ENCODE measurements at places on chromosomes 16 and 17.

DNA sequence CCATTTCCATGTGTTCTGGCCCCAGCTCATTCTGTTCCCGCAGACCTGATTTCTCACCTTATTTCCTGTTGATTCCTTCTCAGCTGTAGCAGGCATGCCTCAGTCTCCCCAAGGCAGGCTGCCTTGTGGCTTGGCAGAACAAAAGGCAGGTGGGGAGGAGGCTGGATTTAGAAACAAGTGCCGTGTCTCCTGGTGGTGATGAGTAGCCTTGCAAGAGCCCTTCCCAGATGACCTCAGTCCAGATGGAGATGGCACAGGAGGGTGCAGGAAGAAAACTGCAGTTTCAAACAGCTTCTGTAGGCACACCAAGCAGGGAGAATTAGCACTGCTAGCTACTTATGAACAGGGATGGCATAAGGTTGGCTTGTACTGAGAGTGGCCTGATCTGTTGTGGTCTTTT, 64.6 kb downstream of the ARHGAP44 start:
- DNase-seq = no peak

DNA sequence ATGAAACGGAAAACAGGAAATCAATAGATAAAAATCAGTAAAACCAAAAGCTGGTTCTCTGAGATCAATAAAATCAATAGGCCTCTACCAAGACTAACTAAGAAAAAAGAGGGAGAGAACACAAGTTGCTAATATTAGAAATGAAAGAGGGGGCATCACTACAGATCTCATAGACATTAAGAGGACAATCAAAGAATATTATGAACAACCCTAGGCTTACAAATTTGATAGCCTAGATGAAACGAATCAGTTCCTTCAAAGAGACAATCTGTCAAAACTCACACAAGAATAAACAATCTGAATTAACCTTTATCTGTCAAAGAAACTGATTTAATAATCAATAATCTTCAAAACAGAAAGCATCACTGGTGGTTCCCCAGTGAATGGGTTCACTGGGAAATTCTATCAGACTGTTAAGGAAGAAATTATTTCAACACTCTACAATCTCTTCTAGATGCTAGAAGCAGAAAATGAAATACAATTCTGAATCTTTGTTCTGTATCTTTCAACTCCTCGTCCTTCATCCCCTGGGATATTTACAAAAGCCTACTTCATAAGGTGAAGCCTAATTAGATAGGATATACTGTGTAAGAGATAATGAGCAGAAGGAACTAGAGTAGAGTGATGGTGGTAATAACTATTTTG, 4.4 kb downstream of the ABCA9 start:
- no peak for DNase-seq

DNA sequence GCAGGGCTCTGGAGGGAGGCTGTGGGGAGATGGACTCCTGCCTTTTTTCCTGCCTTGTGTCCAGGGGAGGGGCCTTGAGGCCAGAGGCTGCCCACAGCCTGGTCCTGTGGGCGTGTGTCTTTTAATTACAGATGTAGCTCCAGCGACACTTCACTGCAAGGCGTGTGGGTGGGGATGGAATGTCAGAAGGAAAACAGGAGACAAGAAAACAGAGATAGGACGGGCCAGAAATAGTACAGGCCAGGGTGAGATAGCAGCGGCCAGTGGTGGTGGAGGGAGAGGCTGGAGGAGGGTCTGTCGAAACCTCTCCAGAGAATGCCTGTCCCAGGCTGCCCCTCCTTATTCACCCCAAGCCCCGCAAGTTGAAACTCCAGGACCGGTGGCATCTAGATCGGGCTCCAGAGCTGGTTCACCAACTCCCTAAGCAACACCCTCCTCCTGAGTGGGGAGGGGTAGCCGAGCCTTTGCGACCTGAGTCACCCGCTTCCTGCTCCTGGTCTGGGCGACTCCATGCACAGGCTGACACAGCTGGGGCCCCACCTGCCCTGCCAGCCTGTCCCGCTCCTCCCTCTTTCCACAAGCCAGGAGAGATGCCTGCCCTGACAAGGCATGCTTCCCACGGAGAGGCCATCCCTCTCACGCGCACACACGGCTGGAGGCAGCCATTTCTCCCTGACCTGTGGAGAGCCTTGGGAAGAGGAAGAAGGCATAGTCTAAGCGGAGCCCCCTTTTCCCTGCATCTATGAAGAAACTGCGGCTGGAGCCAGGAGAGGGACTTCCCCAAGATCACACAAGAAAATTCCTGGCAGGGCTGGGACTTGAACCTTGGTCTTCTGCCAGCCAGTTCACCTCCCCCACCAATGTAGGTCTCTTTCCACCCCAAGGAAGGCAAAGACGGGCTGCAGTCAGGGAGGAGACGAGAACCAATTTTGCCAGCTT, 6.6 kb upstream of the JUP start:
- DNase-seq = no peak

DNA sequence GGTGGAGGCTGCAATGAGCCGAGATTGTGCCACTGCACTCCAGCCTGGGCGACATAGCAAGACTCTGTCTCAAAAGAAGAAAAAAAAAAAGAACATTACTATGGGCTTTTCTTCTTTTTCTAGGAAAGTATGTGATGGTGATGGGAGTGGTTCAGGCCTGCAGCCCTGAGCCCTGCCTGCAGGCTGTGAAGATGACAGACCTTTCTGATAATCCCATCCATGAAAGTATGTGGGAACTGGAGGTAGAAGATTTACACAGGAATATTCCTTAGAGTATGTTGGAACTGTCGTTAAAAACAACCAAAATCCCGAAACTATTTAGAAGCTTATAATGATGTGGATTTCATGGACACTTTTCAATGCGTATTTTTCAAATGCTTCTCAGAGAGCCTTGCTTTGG, 5.3 kb downstream of the RMI2 start:
- no peak for DNase-seq

GRCh38 chr17:83057793-83058265, 21.6 kb upstream of the METRNL start:
- no peak for DNase-seq

DNA sequence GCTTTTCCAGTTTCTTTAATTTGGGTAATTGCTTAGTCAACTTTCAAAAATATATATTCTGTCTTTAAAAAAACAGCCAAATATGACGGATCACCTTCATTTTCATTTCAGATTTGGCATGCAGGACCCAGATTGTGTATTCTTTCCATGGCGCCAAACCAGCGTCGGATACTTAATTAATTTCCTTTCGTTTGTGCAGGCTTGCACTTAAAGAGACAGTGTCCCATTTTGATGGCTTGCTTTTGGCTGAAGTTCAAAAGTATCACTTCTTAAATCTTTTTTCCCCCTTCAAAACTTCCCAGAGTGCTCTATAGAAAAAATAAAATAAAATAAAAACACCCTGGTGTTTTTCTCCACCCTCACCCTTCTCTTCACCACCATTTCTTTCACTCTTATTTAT, 394.5 kb upstream of the SOX9 start:
- DNase-seq = no peak

GRCh38 chr16:89118361-89119165, 24.9 kb downstream of the ACSF3 start:
- DNase-seq = no peak

- no peak for DNase-seq
Measured at GRCh38 chr17:65023791-65024190, 32.7 kb downstream of the GNA13 start.

DNA sequence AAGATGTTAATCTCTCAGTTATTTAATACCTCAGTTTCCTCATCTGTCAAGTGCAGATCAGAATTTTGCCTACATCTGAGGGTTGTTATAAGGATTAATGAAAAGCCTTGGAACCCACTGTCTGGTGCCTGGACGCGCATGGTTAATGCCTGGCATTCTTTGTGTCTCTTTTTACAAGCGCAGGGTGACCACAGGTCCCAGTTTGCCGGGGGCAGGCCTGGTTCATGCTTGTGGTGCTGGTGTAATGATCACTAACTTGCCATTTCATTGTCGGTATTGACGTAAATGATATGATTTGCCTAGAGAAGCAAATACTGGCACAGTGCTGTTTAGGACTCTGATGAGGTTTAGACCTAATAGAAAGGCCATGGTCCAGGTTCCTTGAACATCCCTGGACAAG, 23.1 kb downstream of the MRC2 start:
- no peak for DNase-seq

DNA sequence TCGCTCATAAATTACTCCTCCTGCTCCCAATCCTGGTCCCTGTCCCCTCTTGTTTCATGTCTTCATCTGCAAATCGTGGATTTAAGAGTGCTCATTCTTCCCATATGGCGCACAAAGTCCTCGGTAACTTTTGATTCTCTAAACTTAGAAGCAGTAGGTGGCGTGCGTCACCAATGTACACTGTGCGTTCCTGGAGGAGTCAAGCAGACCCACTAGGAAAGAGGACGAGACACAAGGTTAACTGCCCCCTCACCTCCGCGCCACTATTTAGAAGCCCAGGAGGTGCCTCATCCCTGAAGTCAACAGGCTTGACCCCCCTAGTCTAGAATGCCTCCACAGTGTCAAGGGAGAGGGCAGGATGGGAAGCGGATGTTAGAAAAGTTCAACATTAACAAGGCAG, 2.9 kb downstream of the SLC13A5 start:
- DNase-seq = no peak

GRCh38 chr16:48576927-48577326, 33.1 kb downstream of the N4BP1 start:
- no peak for DNase-seq

DNA sequence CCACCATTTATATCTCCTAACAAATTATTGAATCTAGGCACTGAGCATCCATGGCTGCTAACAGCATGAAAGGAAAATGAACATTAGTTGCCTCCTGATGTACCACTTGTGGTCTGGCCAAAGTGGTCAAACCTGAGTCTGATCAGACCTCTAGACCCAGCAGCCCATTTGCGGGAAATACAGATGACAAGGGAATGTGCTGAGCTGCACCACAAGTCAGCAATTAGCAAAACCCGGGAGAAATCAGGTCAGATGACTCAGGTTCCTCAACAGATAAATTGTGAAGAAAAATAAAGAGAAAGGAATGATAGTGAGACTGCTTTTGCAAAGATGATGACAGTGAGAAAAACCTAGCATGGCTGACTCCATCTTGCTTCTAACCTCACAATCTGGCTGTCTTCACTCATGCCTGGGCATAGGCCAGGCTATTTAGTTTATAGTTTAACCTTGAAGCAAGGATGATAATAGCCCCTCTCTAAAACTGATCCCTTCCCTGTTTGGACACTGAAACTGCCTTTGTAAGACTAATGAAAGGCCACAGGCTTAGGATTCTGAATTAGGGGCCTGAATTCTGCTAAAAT, 142.7 kb upstream of the ASIC2 start:
- DNase-seq = no peak

DNA sequence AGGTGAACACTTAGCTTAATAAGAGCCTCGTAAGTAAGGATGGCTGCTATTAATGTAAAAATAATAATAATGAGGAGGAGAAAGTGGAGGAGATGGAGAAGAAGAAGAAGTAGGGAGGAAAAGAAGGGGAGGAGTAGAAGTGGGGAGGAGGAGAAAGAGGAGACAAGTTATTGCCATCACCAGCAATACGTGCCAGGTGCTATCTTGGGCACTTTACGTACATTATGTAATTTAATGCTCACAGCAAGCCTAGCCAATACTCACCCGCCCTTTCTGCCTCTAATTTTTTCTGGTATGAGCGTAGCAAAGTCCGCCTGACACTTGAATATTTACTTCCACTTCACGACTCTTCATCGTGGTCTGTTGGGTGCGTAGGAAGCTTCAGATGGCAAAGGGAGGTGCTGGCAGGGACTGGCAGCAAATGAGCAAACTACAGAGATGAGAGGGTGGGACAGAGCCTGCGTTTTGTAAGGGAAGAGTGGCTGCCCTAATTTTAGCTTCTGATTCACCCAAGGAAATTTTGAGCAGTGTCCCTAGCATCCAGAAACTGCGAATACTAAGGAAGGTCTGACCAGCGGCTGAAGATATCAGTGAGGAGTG, 42.1 kb upstream of the CDH13 start:
- no peak for DNase-seq

- DNase-seq = no peak
Measured at GRCh38 chr16:73371584-73372319, 323.8 kb upstream of the ZFHX3 start.

DNA sequence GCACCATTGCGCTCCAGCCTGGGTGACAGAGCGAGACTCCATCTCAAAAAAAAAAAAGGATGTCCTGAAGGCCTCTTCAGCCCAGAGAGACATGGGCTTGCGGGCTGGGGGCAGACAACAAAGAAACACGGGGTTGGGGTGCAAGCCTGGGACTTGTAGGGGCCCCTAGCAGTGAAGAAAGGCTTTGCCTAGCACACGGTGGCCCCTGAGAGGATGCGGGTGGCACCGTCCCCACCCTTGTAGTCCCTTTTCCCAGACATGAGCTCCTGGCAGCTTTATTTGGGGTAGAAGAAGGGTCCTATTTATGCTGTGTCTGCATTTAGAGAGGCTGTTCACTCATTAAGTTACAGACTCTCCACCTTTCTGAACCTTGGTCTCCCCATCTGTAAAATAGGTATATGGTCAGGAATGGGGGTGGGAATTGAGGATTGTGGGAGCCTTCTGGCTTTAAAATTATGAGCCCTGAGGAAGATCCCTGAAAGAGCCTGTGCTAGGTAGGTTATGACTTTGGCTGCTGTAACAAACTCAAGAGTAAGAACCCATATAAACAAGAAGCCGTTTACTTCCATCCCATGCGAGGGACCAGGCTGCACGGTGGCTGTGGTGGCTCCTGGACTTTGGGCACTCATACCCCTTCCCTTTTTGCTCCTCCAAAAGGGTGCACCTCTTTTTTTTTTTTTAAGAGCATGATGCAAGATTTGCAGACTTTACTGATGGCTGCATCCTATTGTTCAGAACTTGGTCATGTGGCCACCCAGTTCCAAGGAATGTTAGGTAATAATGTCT, 20.6 kb upstream of the ADGRG1 start:
- no peak for DNase-seq

- DNase-seq = no peak
Measured at GRCh38 chr17:65297916-65298315, 160.7 kb downstream of the RGS9 start.

DNA sequence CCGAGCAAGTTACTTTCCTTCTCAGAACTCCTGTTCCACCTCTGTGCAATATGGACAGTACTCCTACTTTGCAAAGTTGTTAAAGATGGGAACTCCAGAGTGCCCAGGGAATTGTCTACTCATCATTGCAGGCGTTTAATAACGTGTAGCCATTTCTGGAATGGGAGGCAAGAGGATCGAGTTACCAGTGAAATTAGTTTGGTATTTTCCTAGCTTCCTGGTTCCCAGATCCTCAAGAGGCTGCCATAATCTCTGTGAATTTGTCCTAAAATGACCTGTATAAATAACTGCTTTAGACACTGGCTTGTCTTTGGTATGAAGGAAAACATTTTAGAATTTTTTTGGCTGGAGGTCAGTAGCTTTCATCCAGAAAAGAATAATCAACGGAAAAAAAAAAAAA, 27.7 kb downstream of the WWOX start:
- DNase-seq = no peak

DNA sequence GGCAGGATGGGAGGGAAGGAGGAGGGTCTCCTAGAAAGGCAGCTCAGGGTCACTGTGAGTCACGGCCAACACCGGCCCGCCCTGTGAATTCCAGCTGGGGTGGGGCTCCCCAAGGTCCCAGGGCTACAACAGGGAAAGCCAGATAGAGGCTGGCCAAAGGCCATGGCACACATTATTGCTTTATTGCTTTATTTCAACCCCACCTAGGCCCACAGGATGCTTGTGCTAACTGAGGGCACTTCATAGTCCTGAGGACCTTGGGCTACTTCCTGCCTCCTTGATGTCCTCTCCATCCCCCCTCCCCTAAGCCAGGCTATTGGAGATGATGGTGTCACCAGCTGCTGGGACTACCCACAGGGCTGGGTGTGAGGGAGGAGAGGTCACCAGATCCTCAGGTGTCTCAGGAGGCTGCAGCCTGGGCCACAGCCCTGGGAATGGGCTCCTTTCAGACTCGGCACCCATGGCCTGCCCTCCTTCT, 26.1 kb downstream of the LRRC75A start:
- DNase-seq = no peak

GRCh38 chr17:81962499-81963441, 1.8 kb upstream of the NOTUM start:
- no peak for DNase-seq

Measured in activated CD4-positive, alpha-beta T cell treated with anti-CD3 and anti-CD28 coated beads, Interleukin-2, amount 50 U/mL, for 1 hour (primary cell).